Brain pericyte (primary cell): ENCODE measurements at places on chromosomes 3 and 15.

DNA sequence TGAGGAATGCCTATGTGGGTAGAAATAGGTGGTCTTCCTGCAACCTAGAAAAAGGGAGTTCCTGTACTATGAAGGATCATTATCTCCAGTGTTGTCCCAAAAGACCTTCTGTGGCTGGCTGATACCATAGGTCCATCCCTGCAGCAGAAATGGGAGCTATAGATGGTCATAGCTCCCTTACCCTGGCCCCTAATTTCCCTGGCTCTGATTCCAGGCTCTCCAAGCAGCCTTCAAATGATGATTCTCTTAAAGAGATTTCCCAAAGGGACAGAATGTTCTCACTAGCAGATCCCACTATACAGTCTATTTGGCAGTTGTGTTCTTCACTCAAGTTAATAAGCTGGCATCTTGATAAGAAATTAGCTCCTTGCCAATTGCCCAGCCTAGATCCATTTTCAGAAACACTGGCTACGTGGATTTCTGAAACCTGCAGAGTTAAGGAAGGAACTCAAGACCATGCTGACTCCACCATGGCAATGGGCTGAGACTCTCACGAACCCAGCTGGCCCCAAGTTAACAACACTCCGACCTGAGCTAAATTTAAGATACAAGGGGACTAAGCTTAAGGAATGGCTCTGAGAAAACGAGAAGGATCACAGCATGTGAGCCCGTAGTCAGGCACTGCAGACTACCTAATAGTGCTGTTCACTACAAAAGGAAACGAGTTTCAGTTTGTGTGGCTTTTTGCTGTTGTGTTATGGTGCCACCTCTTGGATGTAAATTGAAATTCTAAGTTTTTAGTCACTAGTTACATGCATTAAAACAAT is 11.4 kb downstream of the C15orf40 start:
- peak; percentile 27 for DNase-seq

GRCh38 chr15:34365836-34366235 is 1.2 kb downstream of the LPCAT4 start:
- DNase-seq, result no peak

- no peak for DNase-seq
Observed at GRCh38 chr3:129577925-129578786, 28.3 kb downstream of the PLXND1 start.

GRCh38 chr15:57665194-57665593 is 41.3 kb upstream of the POLR2M start:
- DNase-seq, result no peak

DNA sequence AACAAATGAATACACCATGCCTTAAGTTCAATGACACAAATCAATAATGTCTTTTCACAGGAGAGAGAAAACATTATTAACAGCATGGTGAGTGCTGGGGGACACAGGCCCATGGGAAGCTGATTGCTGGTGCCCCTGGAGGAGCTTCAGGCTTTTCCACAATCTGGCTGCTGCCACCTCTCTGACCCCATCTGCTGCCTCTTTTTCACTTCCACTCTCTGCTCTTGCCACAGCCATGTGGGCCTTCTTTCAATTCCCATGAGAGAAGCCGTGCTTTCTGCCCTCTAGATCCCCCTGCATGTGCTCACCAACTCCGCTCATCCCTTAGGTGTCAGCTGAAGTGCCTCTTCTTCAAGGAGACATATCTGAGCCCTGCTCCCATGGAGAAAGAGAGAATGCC is 21.0 kb upstream of the CTXND1 start:
- no peak for DNase-seq

- DNase-seq, result peak; percentile 98
Observed at GRCh38 chr3:177615015-177615414, 417.7 kb upstream of the TBL1XR1 start.

DNA sequence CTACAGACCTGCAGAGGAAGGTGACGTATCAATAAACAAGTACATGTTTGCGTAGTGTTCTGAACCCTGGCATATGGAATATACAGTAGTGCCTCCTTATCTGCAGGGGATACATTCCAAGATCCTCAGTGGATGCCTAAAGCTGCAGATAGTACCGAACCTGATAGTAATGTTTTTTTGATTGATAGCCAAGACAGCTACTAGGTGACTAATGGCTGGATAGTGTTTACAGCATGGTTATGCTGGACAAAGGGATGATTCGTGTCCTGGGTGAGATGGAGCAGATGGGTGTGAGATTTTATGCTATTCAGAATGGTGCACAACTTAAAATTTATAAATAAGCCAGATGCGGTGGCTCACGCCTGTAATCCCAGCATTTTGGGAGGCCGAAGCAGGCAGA is 55.8 kb upstream of the IGF2BP2 start:
- no peak for DNase-seq

DNA sequence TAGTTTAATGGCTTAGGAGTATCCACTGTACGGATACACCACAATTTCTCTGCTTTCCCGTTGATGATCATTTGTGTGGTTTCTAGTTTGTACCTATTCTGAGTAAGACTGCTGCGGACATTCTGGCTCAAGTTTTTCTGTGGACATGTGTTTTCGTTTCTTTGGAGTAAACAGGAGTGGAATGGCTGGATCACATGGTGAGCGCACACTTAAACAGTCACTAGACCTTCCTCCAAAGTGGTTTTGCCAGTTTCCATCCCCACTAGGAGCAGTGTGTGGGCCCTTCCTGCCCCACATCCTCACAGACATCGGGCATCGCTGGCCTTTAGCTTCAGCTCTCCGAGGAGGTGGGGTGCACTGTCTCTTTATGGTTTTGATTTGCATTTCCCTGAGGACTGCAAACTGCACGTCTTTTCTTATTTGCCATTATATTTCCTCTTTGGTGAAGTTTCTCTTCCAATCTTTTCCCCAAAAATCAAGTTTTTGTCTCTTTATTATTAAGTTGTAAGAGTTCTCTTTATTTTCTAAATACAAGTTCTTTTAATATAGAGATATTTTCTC is 94.1 kb downstream of the VGLL4 start:
- DNase-seq, result no peak

- DNase-seq, result no peak
Observed at GRCh38 chr15:50685191-50685975, 1.2 kb downstream of the TRPM7 start.

- no peak for DNase-seq
Observed at GRCh38 chr15:82739086-82739485, 29.4 kb upstream of the AP3B2 start.

DNA sequence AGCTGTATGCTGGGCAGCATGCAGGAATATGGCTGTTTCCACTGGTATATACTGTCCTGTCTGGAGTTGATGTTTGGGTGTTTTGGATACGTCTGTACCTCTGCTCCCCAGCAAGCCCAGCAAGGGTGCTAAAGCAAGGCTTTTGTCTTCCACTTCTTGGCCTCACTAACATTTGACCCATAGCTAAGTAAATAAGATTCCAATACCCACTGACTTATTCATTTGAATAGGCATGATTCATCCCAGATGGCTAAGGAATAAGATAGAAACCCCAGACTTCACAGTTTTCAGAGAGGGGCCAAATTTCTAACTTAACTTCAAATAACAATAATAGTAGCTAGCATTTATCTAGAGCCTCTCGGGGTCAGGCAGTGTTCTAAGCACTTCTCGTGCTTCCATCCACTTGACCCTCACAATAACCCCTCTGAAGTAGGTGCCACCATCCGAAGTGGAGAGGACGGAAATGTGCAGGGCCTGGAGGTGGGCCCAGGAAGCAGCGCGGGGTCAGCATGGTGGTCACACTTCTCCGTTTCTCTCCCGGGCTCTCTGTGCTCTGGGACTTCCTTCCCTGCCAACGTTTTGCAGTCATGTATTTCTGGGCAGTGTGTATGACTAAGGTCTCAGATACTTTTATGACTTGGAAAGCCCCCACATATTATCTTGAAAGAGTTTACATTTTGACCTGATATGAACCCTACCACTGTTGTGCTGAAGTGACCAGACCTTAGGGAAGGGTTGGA is 39.3 kb downstream of the LRRK1 start:
- DNase-seq, result peak; percentile 6

DNA sequence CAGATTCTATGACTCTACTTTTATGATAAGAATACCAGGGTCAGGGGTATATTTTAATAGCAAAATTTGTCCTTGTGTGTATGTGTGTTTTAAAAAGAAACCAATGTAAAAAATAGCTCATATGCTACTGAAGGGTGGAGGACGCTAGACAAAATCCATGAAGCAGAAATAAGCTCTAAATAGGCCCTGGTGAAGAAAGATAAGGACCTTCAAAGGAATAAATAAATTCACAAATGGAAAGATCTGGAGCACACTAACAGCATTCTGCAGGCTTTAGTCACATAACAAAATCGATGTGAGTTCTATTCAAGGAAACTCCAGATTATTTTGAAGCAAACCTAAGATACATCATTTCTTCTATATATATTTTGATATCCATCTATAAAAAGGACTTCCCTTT is 27.2 kb upstream of the ATP11B start:
- DNase-seq, result no peak

DNA sequence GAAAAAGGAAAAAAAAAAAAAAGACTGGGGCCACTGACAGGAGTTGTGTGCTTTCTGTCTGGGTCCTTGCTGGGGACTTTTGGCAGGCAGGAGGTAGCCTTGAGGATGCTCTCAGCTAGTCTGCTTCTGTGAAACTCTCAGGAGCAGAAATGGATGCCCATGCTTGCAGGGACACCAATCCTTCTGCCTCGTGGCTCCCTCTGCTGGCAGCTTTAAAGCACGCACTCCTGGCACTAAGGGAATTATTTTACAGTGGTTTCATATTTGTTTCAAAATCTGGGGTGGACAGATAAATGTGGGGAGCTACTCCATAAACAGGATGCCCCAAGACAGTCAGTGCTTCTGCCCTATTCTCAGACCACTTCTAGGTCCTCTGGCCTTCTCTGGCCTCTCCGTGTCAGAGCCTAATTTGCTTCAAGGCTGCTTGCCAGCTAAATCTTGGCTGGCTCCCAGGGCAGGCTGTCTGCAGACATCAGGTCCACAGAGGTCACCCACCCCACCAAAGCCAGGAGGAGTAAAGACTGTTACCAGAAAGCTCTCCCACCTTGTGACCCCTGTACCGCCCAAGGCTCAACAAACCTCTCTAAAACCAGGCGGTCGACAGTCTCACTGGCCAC is 17.1 kb downstream of the TRAIP start:
- peak; percentile 31 for DNase-seq

DNA sequence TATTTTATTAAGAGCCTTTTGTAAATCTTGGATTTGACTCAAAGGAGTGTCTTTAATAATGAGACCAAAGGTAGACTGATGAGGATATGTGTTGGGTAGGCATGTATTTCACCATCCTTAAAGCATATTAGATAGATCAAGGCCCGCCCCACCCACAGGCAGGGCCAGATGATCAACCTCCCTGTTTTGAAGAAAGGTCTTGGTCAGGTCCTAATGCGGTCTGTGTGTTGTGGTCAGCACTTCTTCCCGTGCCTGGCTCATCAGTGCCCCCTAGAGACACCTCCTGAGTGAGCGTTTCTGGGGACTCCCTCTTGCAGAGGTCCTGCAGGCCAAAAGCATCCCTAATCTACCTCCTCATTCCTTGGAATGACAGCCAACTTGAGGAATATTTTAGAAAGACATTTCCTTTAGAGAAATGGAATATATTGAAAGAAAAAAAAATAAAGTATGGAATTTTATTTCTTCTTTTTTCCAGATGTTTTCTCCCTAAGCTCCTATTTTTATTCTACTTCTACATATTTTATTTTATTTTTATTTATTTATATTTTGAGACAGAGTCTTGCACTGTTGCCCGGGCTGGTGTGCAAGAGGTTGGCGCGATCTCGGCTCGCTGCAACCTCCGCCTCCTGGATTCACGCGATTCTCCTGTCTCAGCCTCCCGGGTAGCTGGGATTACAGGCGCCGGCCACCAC is 6.0 kb downstream of the TM4SF4 start:
- DNase-seq, result peak; percentile 66

GRCh38 chr3:41222501-41222900 is 23.2 kb downstream of the CTNNB1 start:
- DNase-seq, result peak; percentile 15
